OCI-LY7 (cell line): ENCODE measurements at places on chromosomes 3 and 15. TPM values are rescaled to one million over a fixed set of nuclear protein-coding genes. Genes with fewer than 3 reads are reported as not detected.

The C2CD4A gene
- not detected in 2 replicates for total RNA-seq

The SETMAR gene
- total RNA-seq: 16.2 and 16.6 TPM in 2 replicates

DNA sequence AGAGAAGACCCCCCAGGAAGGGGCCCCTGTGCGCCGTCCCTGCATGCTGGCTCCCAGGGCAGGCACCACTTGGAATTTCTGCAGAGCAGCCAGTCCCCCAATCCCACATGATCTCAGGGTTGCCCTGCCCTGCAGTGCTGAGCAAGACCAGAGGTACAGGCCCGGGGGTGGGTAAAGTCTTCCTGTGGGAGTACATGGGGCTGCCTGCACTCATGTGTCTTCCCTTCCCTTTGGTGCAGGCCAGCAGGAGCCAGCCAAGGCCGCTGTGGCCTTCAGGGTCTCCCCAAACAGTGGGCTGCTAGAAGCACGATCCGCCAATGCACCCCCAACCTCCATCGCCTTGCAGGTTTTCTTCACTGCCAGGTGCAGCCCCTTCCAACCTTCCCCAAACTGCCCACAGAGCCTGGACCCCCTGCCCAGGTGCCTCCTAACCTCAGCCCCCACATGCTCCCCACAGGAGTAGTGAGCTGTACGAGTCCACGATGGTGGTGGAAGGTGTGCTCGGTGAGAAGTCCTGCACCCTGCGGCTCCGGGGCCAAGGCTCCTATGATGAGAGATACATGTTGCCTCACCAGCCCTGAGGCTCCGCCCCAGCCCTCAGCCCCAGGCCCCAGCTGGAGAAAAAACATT, 15.0 kb downstream of the ACAA1 start:
- DNase-seq: no peak

- no peak for DNase-seq
Measured at GRCh38 chr15:77622934-77623754, 9.6 kb downstream of the LINGO1 start.

GRCh38 chr3:174959556-174960065, 100.5 kb downstream of the NAALADL2 start:
- no peak for DNase-seq

DNA sequence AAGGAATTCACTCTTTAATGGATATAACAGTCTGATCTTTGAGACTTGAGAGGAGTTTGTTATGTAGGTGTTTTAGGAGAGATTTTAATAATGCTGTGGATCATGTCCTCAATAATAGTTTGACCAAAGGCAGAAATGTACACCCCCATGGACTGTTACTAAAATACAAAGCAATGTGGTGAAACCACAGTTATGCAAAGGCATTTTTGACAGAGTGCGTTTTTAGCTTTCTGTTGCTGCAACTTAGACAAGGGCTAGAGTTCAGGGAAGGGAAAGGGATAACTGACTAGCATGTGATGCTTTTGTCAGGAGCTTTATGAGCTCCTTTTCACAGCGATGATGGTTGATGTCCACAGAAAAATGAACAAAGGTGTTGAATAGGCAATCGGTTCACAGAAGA, 3.6 kb upstream of the STARD5 start:
- no peak for DNase-seq
